ENCODE measurements at places on chromosomes 5 and 9.
A peak's percentile ranks its signal among the peaks of the same experiment; 100 is the strongest.

DNA sequence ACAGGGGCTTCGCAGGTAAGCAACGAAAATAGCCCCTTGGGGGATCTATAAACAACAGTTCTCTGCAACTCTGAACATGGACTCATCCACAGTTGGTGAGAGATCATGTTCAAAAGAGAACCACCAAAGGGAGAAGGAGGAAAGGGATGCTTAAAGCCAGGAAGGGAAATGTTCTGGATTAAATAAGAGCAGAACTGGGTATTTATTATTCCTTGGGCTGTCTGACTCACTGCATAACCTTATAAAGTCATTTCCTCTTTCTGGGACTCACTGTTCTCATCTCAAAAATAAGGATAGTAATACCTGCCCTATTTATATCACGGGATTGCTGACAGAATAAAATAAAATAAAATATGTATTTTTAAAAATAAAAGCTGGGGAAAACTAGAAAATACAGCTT is 11.2 kb upstream of the MARCHF3 start:
- no peak for DNase-seq

DNA sequence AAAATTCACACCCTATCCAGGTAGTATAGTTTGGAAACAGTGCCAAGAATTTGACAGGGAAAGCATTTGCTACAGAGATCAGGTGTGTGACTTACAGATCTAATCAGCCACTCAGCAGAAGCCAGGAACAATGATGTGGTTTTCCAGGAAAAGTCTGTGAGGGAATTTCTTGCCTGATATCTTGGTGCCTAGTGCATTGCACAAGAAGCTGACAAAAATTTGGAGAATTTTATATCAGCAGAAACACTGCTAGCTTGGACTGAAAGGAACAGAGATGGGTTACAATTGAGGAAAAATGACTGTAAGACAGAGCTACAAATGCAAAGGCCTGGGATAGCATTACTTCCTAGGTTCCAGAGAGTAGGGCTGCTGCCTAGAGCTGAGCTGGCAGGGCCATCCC is 658.1 kb upstream of the CHD1 start:
- no peak for DNase-seq

GRCh38 chr5:93058309-93058708 is 522.7 kb downstream of the NR2F1-AS1 start:
- DNase-seq = no peak

GRCh38 chr5:80437326-80437725 is 29.5 kb downstream of the ZFYVE16 start:
- DNase-seq = no peak

GRCh38 chr9:18437315-18438201 is 36.4 kb upstream of the ADAMTSL1 start:
- DNase-seq = no peak

DNA sequence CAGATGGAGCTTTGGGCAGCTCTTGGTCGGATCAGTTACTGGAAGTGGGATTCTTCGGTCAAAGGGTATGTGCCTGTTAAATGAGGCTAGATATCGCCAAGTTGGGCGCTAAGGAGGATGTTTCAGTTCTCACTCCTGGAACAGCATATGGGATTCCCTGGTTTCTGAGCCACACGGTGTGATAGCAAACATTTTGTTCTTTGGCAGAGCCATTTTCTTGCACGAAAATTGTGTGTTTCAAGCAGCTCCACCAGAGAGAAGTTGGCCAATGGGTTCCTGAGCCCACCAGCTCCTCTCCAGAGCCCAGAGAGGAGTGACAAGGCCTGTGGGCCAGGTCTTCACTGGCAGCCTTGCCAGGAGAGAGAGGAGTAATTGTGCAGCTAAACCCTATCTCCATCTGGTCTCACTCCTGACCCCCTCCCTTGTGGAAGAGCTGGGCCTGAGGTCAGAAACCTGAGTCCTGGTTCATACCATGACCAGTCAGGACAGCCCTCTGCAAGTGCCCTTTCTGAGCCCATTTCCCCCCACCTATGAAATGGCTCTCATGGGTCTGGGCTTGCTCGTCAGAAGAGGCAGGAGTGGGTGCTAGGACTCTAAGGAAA is 10.7 kb upstream of the SLC6A7 start:
- no peak for DNase-seq

DNA sequence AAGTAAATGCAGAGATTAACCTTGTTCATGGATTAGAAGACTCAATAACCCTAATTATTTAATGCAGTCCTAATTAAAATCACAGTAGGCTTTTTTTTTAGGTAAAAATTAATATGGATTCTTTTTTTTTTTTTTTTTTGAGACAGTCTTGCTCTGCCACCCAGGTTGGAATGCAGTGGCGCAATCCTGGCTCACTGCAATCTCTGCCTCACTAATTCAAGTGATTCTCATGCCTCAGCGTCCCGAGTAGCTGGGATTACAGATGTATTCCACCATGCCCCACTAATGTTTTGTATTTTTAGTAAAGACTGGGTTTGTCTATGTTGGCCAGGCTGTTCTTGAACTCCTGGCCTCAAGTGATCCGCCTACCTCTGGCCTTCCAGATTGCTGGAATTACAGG is 40.6 kb downstream of the DENND4C start:
- DNase-seq = no peak

DNA sequence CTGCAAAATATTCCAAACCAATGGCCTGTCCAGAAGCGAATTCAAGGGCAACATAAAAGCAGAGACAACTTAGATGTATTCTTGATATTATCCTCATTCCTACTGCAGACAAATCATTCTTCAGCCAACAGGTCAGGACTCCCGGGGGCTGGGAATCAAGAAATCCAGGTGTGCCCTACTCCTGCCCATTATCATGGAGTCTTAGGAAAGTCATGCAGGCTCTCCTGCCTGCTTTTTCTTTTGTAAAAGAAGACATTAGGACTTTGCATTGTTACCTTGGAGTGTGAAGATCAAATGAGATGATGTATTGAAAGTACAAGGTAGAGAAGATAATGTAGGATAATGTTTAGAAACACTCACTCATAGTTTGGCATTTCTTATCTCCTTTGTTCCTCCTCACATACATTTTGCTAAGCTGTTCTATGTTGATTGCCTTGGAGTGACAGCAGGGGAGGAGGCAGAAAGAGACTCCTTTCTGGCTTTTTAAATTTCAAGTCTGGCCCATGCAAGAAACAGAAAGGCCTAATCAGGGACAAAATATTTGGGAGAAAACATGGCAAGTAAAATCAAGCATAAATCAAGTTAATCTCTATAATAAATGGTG is 113.8 kb downstream of the SV2C start:
- DNase-seq = no peak

DNA sequence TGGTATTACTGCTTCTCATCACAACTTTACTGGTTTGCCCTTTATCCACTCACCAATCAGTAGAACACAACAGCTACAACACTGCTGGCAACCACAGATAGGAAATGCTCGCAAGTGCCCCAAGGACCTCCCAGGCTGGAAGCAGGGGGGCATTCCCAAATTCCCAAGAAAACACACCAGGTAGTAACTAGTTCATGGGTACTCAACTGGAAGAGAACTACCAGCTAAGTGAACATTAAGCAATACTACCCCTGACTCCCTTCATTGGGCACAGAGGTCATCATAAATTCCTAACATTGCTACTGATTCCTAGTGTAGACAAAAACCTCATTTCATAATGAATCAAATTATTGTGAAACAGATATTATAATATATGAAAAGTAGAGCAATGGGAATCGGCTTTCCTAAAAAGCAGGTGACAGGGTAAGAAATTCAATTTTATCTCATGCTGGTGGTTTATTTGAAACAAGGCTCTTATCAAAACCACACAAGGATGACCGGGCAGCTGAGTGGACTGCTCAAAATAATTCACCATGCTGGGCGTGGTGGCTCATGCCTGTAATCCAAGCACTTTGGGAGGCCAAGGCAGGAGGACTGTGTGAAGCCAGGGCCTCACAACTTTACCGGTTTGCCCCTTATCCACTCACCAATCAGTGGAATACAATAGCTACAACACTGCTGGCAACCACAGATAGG is 81.6 kb downstream of the TLE1 start:
- DNase-seq = no peak

DNA sequence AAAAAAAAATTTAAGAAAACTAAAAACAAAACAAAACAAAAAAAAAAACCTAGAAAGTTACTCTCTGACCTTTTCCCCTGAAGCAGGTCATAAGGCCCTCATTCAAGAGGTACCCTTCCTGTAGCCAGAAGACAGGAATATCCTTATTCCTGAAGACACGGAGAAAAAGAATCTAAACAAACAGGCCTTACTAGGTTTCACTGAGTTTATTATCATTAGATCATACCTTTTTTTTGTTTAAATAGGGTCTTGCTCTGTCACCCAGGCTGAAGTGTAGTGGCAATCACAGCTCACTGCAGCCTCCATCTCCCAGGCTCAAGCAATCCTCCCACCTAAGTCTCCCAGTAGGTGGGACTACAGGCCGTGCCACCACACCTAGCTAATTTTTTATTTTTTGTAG is 11.7 kb upstream of the CDKN2AIPNL start:
- no peak for DNase-seq

DNA sequence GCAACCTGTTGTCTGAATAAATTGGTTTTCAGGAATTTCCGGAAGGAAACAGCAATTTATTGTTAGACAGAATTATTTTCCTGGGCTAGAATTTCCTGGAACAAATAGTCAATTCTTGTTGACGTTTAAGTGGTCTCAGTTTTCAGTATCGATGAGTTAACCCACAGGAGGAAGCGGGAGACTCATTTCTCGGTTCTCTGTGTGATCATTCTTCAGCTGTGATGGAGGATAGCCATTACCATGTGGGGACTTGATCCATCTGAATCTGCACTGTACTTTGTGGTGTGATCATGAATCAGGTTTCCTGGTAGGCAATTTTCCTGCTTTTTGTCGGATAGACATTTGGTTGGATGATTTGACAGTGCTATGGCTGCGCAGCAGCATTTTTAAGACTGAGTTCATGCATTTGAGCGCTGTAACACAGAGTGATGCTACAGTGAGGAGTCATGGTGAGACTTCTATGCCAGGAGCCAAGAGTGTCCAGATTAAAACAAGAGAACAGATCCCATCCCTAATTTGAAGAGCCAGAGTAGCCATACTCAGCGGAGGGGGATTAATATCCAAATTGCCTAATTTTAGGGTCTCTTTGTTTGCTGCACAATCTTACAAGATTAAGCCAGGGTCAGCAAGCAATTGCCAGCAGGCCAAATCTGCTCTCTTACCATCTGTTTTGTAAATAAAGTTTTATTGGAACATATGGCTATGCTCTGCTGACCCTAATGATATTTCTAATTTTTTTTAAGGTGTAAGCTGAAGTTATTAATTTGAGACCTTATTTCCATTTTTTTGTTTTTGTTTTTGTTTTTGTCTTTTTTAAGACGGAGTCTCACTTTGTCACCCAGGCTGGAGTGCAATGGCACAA is 355.9 kb downstream of the RAB3C start:
- DNase-seq = no peak

DNA sequence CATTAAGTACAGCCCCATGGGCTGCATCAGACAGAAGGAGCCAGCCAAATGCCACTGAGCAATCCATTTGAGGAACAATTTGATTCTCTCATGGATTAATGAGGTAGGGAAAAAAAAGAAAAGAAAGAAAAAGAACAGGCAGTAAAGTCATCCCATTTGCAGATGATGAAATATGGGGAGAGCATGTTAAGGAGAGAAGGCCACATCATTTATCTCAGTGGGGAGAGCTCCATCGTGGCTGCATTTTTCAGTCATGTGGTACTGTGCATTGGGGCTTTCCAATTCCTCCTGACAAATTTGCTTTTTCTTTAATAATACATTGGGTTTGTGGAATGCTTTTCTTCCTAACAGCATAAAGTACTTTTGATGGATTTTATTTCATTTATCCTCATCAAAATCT is 375.2 kb upstream of the TLE4 start:
- DNase-seq = no peak

GRCh38 chr9:33453999-33454660 is 6.7 kb upstream of the AQP3 start:
- no peak for DNase-seq

DNA sequence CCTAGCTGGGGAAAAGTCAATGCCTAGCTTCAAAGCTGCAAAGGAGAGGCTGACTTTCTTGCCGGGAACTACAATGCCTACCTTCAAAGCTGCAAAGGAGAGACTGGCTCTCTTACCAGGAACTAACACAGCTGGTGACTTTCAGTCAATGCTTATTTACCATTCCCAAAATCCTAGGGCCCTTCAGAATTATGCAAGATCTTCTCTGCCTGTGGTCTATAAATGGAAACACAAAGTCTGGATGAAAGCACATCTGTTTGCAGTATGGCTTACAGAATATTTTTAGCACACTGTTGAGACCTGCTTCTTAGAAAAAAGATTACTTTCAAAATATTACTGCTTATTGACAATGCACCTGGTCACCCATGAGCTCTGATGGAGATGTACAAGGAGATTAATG is 259.4 kb downstream of the PLK2 start:
- DNase-seq = no peak

DNA sequence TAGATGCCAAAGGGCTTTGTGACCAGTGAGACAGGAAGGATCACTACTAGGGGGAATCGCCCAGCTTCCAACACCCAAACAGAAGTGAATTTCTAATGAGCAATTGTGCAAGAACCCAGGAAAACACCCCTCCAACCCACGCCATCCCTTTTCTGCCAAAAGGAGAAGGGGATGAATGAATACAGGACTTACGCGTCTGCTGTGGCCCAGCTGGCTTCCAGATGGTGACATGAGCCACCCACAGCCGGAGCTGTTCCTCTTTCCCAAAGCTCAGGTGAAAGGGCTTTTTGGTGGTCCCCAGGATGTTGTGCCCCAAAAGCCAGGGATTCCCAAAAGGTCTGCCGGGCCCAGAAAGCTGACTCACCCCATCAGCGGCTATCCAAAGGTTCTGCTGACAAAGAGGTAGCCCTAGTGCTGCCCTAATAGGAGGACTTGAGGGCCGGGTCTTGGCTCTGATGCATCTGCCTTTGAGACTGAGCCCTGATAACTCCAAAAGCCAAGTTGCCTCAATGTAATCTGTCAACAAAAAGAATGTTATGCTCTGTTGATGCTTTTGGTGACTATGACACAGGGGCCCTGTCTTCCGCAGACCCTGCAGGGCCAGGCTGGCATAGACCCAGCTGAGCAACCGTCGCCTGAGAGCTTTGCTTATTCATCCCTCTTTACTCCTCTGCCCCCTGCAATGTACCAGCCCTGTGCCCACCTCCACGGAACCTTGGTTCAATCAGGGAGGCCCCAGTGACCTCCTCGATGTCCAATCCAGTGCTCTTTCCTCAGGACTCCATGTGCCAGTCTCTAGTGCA is 14.5 kb downstream of the GSN start:
- DNase-seq = no peak

DNA sequence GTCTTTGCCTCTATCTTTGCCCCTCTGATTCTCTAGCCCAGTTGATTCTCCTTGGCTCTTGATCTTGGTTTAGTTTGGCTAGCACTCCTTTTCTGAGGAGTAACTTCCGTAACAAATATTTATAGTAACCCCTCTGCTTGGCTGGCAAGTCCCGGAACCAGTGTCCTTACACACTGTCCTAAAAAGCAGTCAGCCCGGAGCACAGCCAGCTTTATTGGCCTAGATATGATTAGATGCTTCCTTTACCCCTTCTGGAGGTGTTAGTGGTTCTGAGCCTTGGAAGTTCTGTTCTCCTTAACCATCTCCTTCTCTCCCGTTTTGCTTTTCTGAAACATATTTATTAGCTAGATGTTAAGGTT is 17.0 kb upstream of the MSMP start:
- DNase-seq = peak; percentile 81
